HCT116 (cell line): ENCODE measurements at places on chromosomes 3 and 15. TPM values are rescaled to one million over a fixed set of nuclear protein-coding genes. Genes with fewer than 3 reads are reported as not detected.

DNA sequence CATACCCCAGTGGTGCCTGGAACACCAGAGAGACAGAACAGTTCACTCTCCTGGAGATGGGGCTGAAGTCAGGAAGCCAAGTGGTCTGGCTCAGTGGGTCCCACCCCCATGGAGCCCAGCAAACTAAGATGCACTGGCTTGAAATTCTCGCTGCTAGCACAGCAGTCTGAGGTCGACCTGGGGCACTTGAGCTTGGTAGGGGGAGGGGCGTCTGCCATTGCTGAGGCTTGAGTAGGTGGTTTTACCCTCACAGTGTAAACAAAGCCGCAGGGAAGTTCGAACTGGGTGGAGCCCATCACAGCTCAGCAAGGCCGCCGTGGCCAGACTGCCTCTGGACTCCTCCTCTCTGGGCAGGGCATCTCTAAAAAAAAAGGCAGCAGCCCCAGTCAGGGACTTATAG lies 272.0 kb downstream of the KLF13 start:
- H3K4me1 ChIP-seq, result no peaks in the 10 kb centered on the region
- H3K4me3 ChIP-seq, result no peak overlapping the region
- H3K27me3 ChIP-seq, result 0 out of 2 replicates have a peak, but pooled peaks cover 2% of the 10 kb centered on the region
- no peak for DNase-seq

GRCh38 chr3:30263238-30263924 lies 343.0 kb upstream of the TGFBR2 start:
- no peaks in the 10 kb centered on the region for H3K36me3 ChIP-seq
- no peak for DNase-seq
- H3K27ac ChIP-seq, result no peak overlapping the region
- no peaks in the 10 kb centered on the region for H3K4me1 ChIP-seq
- H3K27me3 ChIP-seq, result no peaks in the 10 kb centered on the region

DNA sequence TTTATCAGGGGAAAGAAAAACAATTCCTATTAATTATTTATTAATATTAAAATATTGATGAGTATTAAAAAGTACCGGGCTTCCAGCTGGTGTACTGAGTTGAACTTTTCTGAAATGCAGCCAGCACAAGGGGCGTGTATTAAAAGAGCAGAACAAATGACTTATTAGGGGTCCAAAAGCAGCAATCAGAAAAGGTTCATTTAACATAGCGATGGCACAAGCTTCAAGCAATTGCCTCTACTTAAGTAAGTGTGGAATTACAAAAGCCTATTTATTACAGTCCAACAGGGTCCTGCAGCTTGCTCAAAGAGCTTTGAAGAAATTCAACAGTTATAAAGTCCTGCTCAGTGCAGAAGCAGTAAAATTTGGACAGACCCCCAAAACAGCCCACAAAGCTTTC lies 285.6 kb downstream of the EPHA3 start:
- no peak overlapping the region for H3K27ac ChIP-seq
- no peaks in the 10 kb centered on the region for H3K4me1 ChIP-seq
- H3K4me3 ChIP-seq, result no peak overlapping the region
- H3K27me3 ChIP-seq, result no peaks in the 10 kb centered on the region

DNA sequence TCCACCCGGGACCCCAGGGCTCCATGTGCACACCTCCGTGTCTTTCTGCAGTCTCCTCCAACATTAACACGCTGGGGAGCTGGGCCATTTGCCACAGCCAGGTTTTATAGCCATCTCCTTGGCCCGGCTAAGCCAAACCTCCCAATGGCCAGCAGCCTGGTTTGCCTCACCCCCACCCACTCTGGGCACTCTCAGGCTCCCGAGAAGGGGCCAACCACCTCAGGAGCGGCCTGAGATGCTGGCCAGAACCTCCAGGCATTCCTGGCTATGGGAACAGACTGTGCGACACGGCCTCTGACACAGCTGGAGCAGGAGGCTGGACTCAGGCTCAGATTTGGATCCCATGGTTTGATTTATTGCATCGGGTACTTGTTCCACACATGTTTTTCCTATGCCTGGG lies 289.7 kb downstream of the RPLP1 start:
- H3K36me3 ChIP-seq, result no peaks in the 10 kb centered on the region
- no peak overlapping the region for H3K27ac ChIP-seq
- H3K4me1 ChIP-seq, result no peaks in the 10 kb centered on the region
- no peak overlapping the region for H3K4me3 ChIP-seq

DNA sequence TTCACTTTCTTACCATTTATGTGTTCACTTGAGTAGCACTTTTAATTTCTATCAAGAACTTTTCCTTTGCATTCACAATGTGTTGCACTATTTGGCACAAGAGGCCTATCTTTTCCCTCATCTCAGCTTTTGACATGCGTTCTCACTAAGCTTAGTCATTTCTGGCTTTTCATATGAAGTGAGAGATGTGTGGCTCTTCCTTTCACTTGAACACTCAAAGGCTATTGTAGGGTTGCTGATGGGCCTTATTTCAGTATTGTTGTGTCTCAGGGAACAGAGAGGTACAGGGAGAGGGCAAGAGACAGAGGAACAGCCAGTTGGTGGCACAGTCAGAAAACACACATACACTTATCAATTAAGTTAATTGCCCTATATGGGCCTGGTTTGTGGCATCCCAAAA lies 127.4 kb upstream of the MLF1 start:
- H3K27me3 ChIP-seq, result no peaks in the 10 kb centered on the region
- H3K27ac ChIP-seq, result no peak overlapping the region
- no peaks in the 10 kb centered on the region for H3K4me1 ChIP-seq
- H3K4me3 ChIP-seq, result no peak overlapping the region

GRCh38 chr3:113597596-113598354 lies 65.4 kb downstream of the SIDT1 start:
- H3K27me3 ChIP-seq, result no peaks in the 10 kb centered on the region
- H3K36me3 ChIP-seq, result no peaks in the 10 kb centered on the region
- no peak overlapping the region for H3K4me3 ChIP-seq
- H3K27ac ChIP-seq, result no peak overlapping the region
- H3K4me1 ChIP-seq, result no peaks in the 10 kb centered on the region
- no peak for DNase-seq

DNA sequence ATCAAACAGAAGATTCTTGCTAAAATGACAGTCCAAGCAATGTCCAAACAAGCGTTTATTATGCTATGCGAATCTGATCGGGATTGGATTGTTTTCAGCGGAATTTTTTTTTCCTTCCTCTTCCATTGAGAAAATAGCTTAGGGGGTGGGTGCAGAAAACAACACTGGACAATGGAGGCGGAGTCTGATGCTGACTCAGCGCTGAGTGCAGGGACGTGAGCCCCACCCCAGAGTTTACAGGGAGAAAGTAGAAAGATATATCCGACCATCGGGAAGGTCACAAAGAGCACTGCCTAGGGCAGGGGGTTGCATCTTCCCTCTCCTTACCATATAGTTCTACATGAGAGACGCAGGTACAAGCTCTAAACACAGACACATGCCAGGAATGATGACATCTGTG lies 117.0 kb downstream of the FOXP1 start:
- H3K27me3 ChIP-seq, result no peaks in the 10 kb centered on the region
- no peak overlapping the region for H3K27ac ChIP-seq
- peaks cover 16% of the 10 kb centered on the region for H3K4me1 ChIP-seq
- no peak overlapping the region for H3K4me3 ChIP-seq
- no peaks in the 10 kb centered on the region for H3K36me3 ChIP-seq

DNA sequence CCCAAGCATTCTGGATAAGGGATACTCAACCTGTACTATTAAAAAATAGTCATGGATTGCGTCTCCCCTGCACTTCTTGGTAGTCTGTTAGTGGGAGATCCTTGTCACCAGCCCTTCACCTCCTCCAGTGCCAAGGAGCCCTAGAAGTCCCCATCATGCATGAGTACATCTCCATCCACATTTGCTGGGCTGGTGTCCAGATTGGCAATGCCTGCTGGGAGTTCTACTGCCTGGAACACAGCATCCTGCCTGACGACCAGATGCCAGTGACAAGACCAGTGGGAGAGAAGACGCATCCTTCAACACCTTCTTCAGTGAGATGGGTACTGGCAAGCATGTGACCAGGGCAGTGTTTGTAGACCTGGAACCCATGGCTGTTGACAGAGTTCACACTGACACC lies 85.7 kb downstream of the ADAMTSL3 start:
- H3K4me1 ChIP-seq, result peaks cover 2% of the 10 kb centered on the region
- H3K36me3 ChIP-seq, result no peaks in the 10 kb centered on the region
- H3K27me3 ChIP-seq, result 0 out of 2 replicates have a peak, but pooled peaks cover 9% of the 10 kb centered on the region
- no peak overlapping the region for H3K27ac ChIP-seq

- H3K27me3 ChIP-seq, result no peaks in the 10 kb centered on the region
- no peaks in the 10 kb centered on the region for H3K4me1 ChIP-seq
- H3K4me3 ChIP-seq, result no peak overlapping the region
Observed at GRCh38 chr3:195565716-195566115, 18.0 kb downstream of the APOD start.

DNA sequence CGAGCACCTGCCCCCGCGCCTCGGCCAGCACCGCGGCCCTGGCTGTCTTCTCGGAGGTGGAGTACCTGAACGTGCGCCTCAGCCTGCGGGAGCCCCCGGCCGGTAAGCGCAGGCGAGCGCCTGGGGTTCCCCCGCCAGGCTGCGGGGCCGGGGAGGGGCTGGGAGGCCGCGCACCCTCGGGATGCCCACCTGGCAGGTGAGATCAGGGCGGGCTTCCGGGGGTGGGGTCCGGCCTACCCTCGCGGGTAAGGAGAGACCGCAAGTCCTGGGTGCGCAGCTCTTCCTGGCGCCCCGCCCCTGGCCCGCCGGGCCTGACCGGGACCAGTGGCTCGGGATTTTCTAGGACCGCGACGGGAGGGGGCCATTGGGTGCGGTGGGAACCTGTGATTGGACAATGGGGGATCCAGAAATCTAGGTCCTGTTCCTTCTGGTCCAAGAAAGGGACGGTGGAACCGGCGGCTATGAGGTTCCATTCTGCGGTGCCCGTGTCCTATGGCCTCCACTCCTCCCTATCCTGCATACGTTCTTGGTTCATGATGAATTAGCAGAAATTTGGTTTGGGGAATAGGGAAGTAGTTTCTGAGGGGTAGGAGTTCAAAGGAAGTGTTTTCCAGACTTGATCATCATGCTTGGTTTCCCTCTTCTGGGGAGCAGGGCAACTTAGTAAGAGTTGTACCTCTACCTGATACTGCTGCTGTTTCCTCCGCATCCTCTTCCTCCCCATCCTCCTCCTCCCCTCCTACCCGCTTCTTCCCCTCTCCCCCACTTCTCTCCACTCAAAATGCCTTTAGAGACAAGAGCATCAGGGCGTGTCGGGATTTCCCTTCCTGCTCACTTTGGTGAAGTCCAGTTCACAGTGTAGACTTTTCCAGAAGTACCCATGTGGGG lies 808 bp downstream of the ARRDC4 start:
- no peaks in the 10 kb centered on the region for H3K27me3 ChIP-seq
- DNase-seq, result peak; percentile 1

GRCh38 chr15:88649753-88650551 lies 11.1 kb downstream of the ISG20 start:
- H3K27me3 ChIP-seq, result no peaks in the 10 kb centered on the region
- H3K4me3 ChIP-seq, result no peak overlapping the region
- peaks cover 23% of the 10 kb centered on the region for H3K4me1 ChIP-seq
- DNase-seq, result no peak
- peak overlapping the region; percentile 27; the same call in 1 of the 2 replicates for H3K27ac ChIP-seq

DNA sequence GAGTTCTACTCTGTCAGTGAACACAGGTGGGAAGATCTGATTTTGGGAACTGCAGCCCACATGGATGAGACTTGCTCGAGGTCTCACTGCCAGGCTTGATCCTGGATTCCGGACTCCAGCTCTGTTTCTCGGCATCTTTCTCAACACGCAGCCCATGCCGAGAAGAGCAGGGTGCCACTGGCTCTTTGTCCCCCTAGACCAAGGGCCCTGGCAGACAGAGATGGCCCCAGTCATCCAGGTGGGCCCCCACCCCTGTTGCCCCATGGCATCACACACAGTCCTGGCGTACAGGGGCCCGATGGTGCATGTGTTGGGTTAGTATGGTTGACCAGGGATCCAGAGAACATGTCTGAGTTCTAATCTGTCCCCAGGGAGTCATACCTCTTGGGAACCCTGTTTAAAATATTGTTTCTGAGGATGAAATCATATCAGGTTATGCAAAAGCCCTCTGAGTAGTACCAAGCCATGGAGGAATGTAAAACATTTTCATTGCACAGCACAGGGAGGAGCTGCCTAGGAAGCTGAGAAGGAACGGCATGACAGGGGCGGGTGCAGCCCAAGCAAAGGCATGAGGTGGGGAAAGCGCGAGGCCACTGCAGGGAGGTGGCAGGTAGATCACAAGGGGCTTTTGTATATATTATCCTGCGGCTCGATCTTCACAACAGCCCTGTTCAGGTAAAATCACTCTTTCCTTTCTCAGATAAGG lies 320.6 kb downstream of the UACA start:
- DNase-seq, result no peak
- H3K36me3 ChIP-seq, result no peaks in the 10 kb centered on the region
- no peak overlapping the region for H3K4me3 ChIP-seq
- peaks cover 26% of the 10 kb centered on the region; the same call in 1 of the 2 replicates for H3K27me3 ChIP-seq
- H3K27ac ChIP-seq, result no peak overlapping the region

DNA sequence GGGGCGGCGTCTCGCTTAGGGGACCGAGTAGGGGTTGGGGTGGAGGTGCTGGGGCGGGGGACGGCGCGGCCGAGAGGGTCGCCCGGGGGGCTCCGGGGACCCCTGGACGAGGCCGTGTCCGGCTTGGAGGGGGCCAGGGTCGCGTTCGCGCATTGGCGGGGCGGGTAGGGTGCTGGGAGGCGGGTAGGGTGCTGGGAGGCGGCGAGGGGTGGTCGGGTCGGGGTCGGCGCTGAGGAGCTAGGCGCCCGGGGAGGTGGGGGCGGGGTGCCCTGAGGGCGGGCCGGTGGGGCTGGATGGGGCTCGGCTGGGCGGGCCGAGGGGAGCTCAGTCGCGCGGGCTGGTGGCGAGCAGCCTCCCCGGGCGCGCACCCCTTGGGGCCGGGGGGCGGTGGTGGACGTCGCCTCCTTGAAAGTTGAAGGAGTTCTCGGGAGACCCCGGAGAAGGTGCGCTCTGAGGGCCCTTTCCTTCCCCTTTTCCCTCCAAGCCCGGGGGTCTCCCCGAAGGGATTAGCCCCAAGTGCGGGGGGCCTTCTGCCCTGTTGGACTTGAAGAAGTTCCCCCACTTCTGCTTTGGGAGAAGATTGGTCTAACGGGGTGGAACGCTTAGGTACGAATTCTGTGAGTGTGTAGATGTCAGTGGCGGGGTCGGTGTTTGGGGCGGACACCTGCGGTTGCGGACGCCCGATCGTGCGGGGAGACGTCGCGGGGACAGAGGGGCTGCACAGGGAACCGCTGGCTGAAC lies 543 bp downstream of the MEF2A start:
- DNase-seq, result no peak
- peaks cover 3% of the 10 kb centered on the region; the same call in 1 of the 2 replicates for H3K27me3 ChIP-seq
- peak overlapping the region; percentile 68 for H3K4me3 ChIP-seq
- no peaks in the 10 kb centered on the region for H3K36me3 ChIP-seq
- peaks cover 6% of the 10 kb centered on the region; the same call in 1 of the 2 replicates for H3K4me1 ChIP-seq

- no peak for DNase-seq
- no peaks in the 10 kb centered on the region for H3K4me1 ChIP-seq
- H3K27me3 ChIP-seq, result peaks cover 43% of the 10 kb centered on the region
- no peak overlapping the region for H3K4me3 ChIP-seq
- H3K27ac ChIP-seq, result no peak overlapping the region
Observed at GRCh38 chr3:66778107-66778506, 220.0 kb upstream of the KBTBD8 start.

- H3K4me1 ChIP-seq, result no peaks in the 10 kb centered on the region
- no peaks in the 10 kb centered on the region for H3K36me3 ChIP-seq
- no peak overlapping the region for H3K4me3 ChIP-seq
Observed at GRCh38 chr3:72699631-72700030, 148.6 kb downstream of the SHQ1 start.

The CCDC54 gene
- total RNA-seq, result not detected

The MKRN3 gene
- total RNA-seq, result 10.1 TPM

The HGD gene
- 0.59 TPM for total RNA-seq

The CTDSPL gene
- 34.4 TPM for total RNA-seq

The PGBD4 gene
- total RNA-seq, result 0.96 TPM
